ENCODE measurements at places on chromosomes 7 and 10.

GRCh38 chr10:131183546-131184045 is 127.9 kb downstream of the TCERG1L start:
- no peak for DNase-seq

DNA sequence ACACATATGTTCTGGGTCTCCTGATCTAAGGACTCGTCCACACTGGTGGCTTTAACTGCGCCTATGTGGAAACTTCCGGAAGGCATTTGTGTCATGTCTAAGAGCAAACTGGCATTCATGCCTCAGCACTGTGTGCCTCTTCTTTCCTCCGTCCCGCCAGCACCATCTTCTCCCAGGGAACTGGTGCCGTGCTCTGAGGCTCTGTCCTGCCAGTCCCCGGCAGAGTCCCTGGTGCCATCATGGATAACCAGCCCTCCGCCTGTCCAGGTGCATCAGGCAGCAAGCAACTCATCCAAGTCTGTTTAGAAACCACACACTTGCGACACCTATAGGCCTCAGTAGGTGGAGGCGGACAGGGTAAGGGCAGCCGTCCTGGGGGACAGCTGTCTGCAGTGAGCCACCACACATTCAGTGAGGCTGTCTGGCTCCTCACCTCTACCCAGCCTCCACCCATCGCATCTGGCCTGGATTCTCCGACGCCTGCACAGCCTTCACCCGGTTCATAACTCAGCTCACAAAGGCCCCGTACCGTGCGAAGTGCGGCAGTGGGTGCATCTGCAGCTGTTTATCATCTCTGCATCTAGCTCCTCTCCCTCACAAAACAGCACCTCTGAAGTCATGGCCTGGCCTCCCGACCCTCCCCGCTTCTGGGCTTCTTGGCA is 162.7 kb downstream of the DIP2C start:
- DNase-seq = no peak

- DNase-seq = no peak
Measured at GRCh38 chr7:70573071-70573661, 558.8 kb upstream of the GALNT17 start.

GRCh38 chr10:58322072-58322834 is 12.6 kb upstream of the UBE2D1 start:
- no peak for DNase-seq

DNA sequence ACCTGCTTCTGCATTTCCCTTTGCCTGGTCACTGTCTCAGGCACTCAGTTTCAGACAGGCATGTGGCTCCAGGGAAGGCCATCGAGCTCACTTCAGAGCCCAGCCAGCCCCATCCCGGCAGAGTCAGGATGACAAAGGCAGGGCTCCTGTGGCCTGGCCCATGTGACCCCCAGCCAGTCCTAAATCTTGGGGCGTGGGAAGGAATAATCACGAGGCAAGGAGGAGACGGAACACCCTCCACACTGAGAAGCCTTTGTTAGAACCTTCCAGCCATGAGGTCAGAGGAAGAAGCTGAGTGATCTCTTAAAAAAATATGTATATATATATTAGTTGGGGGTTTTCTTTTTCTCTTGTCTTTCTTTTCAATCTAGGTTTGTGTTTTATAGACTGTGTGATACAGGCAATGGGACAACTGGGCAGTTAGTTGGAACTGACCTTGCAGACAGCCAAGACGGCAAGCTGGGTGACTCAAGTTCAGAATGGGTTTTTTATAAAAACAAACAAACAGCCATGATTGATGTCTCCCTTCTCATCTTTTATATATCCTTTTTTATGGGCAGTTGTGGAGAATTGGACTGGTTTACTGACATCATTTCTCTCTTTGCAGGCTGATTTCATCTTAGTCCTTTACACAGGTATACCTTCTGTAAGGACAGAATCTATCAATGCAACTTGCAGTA is 60.8 kb downstream of the CHN2 start:
- no peak for DNase-seq

- no peak for DNase-seq
Measured at GRCh38 chr7:76347710-76348109, 11.1 kb downstream of the YWHAG start.

DNA sequence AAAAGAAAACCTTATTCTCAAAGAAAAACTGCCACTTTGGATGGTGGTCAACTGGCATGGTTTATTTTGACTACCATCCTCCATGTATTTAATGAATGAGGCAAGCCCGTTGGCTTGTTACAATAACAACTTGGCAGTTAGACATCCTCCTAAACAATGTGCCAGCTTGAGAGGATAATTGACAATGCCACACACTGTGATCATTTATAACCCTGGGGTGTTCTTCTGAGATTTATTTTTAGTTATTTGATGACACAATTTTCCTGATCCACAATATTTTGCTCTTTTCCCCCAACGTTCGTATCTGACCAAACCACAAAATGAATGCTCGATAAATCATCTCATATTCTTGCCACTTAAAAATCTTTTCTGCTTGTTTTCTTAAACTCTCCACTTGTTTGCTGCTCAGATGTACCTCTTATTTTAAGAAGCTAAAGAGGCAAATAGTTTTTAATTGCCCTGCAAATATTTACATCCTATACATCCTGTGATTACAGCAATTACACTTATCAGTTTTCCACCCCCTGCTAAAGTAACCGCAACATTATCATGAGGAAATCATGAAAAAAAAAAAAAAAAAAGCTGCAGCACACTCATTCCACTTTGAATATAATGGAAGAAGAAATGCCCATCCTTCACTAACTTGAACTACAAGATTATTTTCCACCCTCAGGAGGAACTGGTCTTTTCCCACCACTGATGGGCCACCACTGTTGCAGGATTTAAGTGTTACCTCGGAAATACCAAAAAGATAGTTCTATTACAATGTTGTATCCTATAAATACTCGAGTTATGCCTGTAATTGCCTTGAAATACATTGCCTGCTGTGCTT is 119.9 kb downstream of the MBL2 start:
- no peak for DNase-seq

GRCh38 chr10:112447620-112447928 is 559 bp downstream of the VTI1A start:
- DNase-seq = no peak

DNA sequence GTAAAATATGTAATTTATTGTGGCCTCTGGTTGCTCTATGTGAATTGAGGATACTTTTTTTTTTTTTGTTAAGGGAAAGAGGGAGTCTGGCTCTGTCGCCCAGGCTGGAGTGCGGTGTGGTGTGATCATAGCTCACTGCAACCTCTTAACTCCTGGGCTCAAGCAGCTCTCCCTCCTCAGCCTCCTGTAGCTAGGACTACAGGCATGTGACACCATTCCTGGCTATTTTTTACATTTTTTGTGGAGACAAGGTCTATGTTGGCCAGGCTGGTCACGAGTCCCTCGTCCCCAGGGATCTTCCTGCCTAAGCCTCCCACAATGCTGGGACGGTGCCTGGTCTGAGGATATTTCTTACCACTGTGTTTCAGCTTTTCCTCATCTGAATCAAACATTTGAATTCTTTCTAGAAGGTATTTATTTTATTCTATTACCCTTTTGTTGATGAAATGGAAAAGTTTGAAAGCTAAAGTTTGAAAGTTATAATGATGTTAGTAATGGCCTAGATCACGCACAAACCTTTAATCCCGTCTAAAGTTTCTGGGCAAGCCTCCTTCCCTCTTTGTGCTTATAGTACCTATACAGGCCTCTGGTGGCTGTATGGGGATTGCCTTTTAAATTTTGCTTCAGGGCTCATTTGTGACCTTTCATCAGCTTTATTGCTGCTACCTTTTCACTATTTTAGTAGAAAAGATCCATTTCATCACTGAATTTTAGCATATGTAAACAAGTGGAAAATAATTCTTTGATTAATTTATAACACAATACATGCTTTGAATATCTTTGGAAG is 2.0 kb downstream of the IFRD1 start:
- DNase-seq = no peak

- DNase-seq = no peak
Measured at GRCh38 chr10:123139521-123140163, 3.9 kb downstream of the HMX3 start.

DNA sequence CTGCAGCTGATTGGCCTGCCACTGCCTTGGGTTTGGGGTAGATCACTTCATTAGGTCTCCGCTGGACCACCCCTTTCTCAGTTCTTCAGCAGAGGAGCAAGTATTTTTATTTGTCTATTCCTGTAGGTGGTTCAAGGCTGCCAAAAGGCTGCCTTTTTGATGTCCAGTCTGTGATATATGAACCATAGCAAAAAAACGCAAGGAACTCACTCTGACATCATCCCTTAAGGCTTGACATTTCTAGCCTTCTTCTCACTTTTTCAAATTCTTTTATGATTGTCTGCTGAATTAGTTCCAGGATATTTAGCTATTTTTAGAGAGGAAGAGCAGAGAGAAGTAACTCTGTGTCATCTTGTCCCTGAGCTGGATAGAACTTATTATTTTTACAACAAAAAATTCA is 269.2 kb downstream of the BAMBI start:
- DNase-seq = no peak

GRCh38 chr7:84677117-84677732 is 482.6 kb upstream of the SEMA3A start:
- no peak for DNase-seq

GRCh38 chr7:45219801-45220435 is 62.3 kb downstream of the RAMP3 start:
- DNase-seq = no peak

GRCh38 chr10:130300608-130301020 is 164.4 kb downstream of the GLRX3 start:
- DNase-seq = peak; percentile 2

- no peak for DNase-seq
Measured at GRCh38 chr7:50145226-50145625, 52.2 kb upstream of the ZPBP start.

GRCh38 chr10:119025336-119025735 is 4.2 kb upstream of the NANOS1 start:
- DNase-seq = no peak

GRCh38 chr7:129167817-129168216 is 20.6 kb upstream of the SMO start:
- no peak for DNase-seq

DNA sequence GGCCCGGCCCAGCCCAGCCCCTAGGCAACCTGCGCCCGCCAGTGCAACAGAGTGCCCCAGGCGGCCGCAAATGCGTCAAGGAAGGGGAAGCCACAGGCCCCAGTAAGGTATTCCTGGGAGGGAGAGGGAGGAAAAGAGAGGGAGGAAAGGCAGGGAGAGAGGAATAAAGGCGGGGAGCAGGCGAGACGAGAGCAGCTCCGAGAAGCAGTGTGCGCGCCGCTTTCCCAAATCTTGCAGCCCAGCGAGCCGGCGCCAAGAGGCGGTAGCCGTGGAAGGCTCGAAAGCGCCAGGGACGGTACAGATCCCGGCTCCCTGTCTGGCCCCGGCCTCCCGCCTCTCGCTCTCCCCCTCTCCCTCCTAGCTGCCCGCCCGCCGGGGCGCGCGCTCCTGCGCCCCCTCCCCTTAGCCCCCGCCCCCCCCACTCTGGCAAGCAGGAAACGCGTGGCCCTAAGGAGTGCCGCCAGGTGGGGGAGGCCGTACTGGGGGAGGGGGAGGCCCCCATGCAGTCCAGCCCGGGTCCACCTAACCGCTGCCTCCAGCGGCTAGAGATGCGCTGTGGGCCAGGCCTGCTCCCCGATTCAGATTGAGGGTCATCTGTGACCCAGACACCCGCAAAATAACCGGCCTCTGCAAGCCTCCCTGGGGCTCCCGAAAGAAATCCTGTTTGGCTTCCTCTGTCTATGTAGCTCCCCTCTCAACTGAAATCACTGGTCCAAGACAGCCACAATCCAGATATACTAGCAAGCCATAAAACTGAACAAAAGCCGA is 4.3 kb downstream of the HOXA10 start:
- no peak for DNase-seq

GRCh38 chr7:55593515-55594318 is 21.4 kb upstream of the VOPP1 start:
- DNase-seq = peak; percentile 55

DNA sequence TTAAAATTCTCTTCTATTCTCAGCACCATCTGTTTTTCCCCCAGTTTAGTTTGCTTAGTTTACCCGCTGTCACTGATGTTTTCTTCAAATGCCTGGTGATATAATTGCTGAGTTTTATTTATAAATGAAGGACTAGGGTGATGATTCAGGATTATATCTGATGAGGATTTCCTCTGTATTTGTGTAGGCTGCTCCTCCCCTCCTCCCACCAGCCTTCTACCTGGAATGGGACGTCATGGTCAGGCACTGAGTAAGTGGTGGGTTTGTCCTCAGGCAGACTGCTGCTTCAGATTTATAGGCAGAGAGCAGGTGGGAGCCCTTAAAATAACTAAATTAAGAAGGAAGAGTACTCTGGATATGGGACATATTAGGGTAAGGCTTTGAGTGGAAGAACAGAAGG is 35.8 kb downstream of the PALS2 start:
- no peak for DNase-seq

DNA sequence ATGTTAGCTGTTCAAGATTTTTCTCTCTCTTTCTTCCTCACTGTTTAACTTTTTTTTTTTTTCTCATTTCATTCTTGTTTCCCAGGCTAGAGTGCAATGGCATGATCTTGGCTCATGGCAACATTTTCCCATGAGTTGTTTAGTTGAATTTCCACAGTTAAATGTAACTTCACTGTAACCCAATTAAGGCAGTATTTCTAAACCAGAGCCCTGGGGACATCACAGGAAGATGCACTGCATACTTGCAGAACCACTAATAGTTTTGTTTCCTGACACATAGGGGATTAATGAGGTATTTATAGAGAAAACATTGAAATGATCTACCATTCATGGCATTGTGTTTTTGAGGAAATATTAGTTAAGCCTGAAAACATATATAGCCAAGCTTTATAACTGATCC is 795.6 kb upstream of the GHITM start:
- DNase-seq = no peak

DNA sequence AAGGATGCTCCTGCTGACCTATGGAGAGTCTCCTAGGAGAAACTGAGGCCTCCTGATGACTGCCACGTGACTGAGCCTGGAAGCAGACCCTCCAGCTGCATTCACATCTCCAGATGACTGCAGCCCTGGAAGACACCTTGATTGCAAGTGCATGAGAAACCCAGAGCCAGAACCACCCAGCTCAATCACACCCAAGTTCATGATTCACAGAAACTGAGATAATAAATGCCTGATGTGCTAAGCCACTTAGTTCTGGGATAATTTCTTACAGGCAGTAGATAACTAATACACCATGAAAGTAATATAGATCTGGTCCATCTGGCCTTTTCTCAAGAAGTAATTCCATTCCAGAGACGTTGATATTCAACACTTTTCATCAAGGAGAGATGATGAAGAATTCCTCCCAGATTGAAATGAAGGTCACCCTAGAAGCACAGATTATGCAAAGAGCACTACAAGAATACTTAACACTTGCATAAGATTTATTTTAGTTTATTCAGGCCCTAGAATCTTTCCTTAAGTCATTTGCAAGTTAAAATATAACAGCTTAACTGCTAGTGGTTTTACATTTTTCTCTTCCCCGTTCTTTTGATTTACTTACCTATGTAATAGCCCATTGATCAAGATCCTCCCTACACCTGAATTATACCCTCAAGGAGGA is 208.2 kb upstream of the INHBA start:
- DNase-seq = no peak

DNA sequence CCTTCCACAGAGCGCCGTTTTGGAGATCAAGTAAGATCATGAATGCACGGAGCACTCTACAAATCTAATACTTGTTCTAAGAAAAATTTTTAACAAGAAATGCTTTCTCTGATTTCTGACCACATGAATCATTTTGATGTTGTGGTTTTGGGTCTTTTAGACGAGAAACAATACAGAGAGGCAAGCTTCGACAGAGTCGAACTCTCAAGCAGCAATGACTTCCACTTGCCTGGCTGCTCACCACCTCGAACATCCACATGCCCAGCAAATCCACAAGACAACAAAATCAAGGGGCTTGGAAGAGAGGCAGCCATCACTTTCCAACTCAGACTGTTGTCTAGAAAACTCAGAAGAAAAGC is 69.4 kb upstream of the GSDME start:
- no peak for DNase-seq
